ENCODE measurements at places on chromosomes 11 and 22.

- peak; percentile 69 for DNase-seq
- peaks cover 21% of the 10 kb centered on the region for H3K27me3 ChIP-seq
- no peak overlapping the region for H3K27ac ChIP-seq
Measured at GRCh38 chr11:59680287-59681154, 11.7 kb upstream of the PATL1 start.

DNA sequence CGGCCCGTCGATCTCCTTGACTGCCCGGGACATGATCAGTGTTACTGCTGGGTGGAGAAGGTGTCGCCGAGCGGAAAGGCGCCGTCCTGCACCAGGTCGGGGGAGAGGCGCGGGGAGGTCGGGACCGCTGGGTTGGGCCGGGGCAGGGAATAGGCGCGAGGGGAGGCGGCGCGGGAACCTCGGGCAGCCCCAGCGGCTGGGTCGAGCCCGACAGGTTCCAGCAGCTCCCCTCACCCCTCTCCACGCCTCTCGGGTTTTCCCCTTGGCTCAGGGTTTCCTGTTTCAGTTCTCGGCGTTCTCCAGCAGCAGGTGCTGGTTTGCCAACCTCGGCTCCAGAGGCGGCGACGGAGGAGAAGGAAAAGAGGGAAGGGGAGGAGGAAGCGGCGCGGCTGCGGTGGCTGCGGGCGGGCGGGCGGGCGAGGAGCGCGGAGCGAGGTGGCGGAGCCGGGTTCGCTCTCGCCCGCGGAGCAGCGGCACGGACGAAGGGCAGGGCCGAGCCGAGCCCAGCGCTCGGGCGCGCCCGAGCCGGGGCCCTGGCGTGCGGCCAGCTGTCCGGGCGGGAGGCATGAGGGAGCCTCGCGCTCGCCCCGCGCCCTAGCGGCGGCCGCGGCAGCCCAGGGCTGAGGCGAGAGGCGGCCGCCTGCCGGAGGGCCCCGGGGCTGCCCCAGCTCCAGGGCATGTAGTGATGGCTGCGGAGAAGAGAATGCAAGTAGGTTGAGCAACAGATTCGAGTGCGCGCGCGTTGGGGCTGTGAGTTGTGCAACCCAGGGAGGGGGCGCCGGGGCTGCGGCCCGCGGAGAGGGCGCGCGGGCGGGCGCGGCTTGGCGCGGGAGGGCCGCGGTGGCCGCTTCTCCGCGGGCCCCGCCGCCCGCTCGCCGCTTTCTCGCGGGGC, at the start of gene ZC3H12C:
Gene ZC3H12C, plus strand, starts transcription at position 878 of the 892 bp plus-strand sequence. CDS start 20 bp downstream, outside the sequence.
- peaks cover 19% of the 10 kb centered on the region for H3K4me1 ChIP-seq
- peak within 1 kb of the TSS; percentile 80 for H3K4me3 ChIP-seq
- peaks cover 7% of the 10 kb centered on the region for H3K36me3 ChIP-seq
- peaks cover 57% of the 10 kb centered on the region for H3K27me3 ChIP-seq
- DNase-seq = peak; percentile 72

DNA sequence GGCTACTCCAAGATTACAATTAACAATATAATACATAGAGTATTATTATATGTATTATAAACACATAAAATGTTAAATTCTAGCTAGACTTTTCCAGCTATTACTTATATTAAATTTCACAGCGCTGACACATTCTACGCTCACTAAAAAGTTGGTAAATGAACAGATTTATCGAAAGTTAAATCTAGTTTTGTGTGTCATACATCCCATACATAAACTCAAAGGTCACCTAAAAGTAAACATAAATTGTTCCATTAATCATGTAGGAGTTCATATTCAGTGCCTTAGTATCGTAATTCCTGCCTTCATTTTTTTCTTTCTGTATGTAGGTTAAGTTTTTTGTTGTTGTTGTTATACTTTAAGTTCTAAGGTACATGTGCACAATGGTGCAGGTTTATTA, 10.9 kb downstream of the FNBP4 start:
- peaks cover 75% of the 10 kb centered on the region for H3K36me3 ChIP-seq
- H3K27ac ChIP-seq = no peak overlapping the region
- peaks cover 8% of the 10 kb centered on the region for H3K4me1 ChIP-seq
- DNase-seq = no peak

DNA sequence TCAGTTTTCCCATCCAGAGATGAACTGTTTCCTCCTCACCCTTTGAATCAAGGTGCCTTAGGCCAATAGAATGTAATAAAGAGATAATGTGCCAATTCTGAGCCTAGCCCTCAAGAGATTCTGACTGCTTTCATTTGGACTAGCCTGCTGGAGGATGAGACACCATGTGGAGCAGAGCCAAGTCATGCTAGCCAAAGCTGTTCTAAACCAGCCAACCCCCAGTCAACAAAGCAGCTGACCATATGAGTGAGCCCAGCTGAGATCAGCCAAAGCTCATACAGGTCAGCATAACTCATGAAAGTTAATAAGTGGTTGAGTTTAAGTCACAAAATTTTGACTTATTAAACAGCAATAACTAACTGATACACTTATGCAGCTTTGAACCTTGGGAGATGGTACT, 66.7 kb upstream of the DBX1 start:
- H3K36me3 ChIP-seq = no peaks in the 10 kb centered on the region
- H3K4me1 ChIP-seq = no peaks in the 10 kb centered on the region
- H3K4me3 ChIP-seq = no peak overlapping the region

DNA sequence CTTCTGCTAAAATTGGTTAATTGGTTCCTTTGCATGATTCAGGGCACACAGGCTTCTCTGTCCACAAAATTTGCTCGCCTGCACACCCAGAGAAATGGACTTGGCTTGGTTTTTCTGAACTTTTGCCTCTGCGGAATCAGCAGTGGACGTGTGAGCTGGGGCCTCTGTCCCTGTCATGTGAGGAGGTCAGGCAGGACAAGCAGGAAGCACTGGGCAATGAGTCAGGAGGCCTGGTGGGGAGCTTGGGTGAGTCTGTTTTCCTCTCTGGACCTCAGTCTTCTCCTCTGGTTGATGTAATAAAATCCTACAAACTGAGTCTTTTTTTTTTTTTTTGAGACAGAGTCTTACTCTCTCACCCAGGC, 10.4 kb upstream of the CELSR1 start:
- H3K36me3 ChIP-seq = no peaks in the 10 kb centered on the region
- H3K4me3 ChIP-seq = no peak overlapping the region
- no peak for DNase-seq
- H3K27ac ChIP-seq = no peak overlapping the region

DNA sequence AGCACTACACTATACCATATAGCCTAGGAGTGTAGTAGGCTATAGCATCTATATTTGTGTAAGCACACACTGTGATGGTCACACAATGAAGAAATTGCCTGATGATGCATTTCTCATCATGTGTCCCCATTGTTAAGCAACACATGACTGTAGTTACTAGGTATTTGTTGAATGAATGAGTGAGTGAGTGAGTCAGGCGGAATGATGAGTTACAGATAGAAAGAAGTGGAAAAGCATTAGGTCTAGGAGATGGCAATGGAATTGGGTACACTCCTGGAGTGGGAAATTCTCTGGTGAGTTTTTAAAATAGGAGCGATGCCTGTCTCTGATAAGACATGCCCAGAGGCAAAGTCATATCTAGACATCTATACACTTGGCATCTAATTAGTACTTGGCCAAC, 160.5 kb upstream of the TBCEL start:
- no peak overlapping the region for H3K4me3 ChIP-seq
- H3K36me3 ChIP-seq = no peaks in the 10 kb centered on the region
- H3K27ac ChIP-seq = no peak overlapping the region
- no peaks in the 10 kb centered on the region for H3K4me1 ChIP-seq

GRCh38 chr11:106061249-106061784, 15.8 kb downstream of the KBTBD3 start:
- DNase-seq = no peak
- H3K4me3 ChIP-seq = no peak overlapping the region
- H3K4me1 ChIP-seq = peaks cover 15% of the 10 kb centered on the region
- no peak overlapping the region for H3K27ac ChIP-seq
- peaks cover 26% of the 10 kb centered on the region for H3K36me3 ChIP-seq

DNA sequence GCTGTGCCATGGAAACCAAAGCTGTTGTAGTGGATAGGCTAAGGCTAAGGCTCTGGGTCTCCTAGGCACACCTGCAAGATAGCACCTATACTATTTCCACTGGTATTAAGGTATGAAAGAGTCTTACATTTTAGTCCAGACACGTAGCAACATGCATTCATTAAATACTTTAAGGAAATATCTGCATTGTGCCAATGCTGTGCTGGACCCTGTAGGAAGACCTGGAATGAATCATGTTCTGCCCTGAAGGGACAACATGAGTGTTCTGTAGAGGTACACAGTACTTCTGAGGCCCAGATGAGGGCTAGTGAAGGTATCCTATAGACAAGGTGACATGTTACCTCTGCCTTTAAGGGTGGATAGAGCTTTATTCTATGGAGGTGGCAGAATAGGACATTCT, 35.2 kb upstream of the RRM1 start:
- H3K27me3 ChIP-seq = no peaks in the 10 kb centered on the region
- no peak overlapping the region for H3K4me3 ChIP-seq
- no peak overlapping the region for H3K27ac ChIP-seq
- DNase-seq = no peak
- peaks cover 42% of the 10 kb centered on the region for H3K36me3 ChIP-seq

GRCh38 chr11:72836111-72836510, 21.9 kb downstream of the ATG16L2 start:
- no peak overlapping the region for H3K4me3 ChIP-seq
- H3K4me1 ChIP-seq = peaks cover 25% of the 10 kb centered on the region
- no peaks in the 10 kb centered on the region for H3K27me3 ChIP-seq
- peak overlapping the region; percentile 35 for H3K27ac ChIP-seq

DNA sequence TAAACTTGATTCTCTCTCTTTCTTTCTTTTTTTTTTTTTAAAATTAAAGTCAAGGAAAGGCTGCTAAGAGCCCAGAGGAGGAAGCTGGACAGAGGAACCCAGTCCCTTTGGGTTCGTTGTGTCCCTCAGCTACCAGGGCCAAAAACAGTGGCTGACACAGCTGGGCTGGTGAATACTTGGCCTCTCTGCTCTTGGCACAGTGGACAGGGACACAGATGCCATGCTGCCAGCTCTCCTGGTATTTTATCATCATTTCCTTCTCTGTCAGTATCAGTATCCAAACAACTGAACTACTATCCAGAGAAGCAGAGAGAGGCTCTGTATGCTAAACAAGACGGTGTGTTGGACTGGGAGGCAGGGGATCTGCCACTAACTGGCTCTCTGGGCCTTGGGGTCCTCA, 123.7 kb upstream of the CCDC90B start:
- no peak overlapping the region for H3K4me3 ChIP-seq
- H3K27me3 ChIP-seq = no peaks in the 10 kb centered on the region
- DNase-seq = no peak
- H3K36me3 ChIP-seq = no peaks in the 10 kb centered on the region
- no peak overlapping the region for H3K27ac ChIP-seq

DNA sequence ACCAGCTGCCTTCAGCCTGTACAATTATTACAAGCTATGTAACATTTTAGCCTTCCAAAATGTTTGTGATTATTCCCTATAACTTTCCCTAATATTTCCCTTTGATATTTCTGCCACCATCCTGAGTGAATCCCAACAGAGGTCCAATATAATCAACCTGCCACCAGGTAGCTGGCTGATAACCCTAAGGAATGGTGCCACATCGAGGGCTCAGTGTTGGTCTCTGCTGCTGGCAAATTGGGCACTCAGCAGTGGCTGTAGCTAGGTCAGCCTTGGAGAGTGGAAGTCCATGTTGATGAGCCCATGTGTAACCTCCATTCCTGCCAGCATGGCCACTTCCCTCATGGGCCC, 121.2 kb downstream of the ZNF280B start:
- no peaks in the 10 kb centered on the region for H3K4me1 ChIP-seq
- H3K27ac ChIP-seq = no peak overlapping the region
- H3K36me3 ChIP-seq = no peaks in the 10 kb centered on the region
- no peak for DNase-seq
- H3K27me3 ChIP-seq = peaks cover 65% of the 10 kb centered on the region

- no peak overlapping the region for H3K27ac ChIP-seq
- peaks cover 29% of the 10 kb centered on the region for H3K4me1 ChIP-seq
- H3K27me3 ChIP-seq = peaks cover 16% of the 10 kb centered on the region
- H3K36me3 ChIP-seq = no peaks in the 10 kb centered on the region
- DNase-seq = no peak
Measured at GRCh38 chr11:11569936-11570491, 51.8 kb downstream of the GALNT18 start.
